ENCODE measurements at places on chromosomes 7 and 10. TPM values are rescaled to one million over a fixed set of nuclear protein-coding genes. Genes with fewer than 3 reads are reported as not detected.

- DNase-seq: no peak
Measured at GRCh38 chr7:65371468-65371867, 2.2 kb upstream of the ZNF92 start.

DNA sequence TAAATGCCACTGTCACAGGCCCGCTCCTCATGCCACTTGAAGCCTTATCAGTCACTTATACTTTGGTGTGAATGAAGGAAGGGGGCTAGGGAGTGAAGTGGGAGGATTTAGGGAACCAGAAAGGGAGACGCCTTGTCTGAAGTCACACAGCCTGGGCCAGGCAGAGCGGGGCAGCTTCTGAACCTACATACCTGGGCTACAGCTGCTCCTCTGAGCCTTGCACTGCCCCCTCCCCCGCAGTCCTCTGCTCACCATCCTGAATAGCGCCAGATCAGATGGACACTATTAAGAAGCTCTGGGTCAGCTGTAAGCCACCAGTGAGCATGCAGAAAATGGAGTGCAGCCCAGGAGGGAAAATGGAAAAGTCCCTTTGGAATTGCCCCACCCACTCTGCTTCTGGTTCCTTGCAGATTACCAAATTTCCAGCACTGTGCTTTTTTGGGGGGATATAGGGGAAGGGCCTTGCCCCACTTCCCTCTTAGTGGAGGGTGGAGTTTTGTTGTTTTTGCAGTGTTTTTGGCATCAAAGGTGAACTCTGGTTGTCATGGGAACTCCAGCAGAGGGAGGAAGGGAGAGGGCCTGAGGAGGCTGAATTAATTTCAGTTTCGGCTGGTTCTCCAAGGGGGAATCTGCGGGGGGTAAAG, 35.0 kb upstream of the ADCYAP1R1 start:
- DNase-seq: no peak

DNA sequence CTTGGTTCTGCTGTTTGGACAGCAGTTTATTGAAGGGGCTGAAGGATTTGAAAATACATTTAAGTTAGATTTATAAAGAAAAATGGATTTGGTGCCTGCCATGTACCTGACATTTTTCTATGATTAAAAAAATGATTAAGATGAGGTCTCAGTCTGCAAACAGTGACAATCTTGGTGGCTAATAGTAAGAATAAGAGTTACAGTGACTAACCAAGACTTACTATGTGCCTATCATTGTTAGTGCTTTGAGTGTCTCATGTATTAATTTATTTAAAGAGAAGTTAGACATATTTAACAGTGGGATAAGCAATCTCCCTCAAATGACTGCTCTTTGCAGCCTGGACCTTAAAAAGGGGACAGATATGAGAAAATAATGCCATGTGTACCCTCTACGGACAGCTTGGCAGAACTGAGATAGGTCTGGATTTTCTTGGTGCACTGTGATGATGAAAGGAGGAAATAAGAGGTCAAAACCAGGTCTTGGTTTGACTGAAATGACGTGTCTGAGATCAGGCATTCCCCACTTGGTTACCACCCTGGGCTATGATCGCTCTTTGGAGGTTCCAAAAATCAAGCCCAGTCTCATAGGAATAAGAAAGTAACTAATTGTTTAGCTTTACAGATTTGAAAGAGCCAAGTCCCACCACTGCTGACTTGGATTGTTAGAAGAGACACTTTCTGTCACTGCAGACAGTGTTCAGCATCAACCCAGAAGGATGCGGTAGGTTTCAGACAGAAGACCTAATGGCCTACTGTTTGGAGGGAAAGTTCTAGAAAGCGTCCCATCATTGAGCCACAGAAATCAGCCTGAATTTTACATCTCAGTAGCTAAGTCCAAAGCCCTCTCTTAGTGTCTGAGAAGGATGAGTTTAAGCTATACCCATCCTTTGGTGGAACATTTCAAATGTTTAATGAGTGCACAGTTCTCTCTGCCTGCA, 2.1 kb downstream of the CASP7 start:
- DNase-seq: no peak

DNA sequence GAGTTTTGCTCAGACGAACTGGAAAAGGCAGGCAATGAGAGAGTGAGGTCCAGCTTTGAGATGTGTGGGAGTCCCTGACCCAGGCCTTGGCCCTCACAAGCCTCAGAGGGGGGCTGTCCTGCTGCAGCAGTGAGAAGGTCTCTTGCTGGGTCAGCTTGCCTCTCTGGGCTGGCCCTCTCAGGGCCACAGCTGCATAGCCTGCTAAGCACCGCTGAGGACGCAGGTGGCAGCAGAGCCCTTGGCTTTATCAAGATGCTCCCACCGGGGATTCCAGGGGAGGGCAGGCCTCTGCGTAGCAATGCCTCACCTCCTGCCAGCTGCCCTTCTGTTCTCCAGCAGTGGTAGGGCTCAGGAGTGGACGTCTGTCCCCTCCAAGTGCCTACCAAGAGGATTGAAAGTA, 128.7 kb downstream of the COBL start:
- DNase-seq: no peak

DNA sequence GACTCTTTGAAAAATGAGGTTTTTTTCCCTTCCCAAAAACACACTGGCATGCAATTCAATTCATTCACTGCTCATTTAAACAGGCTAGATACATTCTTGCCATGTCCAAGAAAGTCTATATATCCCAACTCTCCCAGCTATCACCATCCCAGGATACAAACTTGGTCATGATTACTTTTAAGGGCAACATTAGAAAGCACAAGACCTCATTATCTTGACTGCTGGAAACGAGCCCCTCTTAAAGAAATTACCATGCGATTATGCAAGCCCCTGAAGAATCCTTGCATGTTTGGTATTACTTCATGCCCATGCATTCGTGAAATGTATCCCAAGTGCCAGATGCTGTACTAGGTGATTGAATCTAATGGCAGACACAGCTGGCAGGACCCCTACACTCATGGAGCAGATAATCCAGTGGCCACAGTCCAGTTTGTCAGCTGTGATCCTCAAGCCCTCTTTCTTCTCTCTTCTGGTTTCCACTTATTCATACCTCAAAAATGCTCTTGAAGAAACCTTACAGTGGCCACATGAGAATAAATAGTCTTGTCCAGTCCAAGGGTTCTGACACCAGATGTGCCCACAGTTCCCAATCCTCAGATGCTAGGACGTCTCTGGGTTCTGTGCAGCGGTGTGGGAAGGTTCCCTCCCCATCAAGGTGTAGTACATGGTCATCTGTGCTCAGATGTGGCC, 103.7 kb upstream of the HABP2 start:
- DNase-seq: no peak

Gene UNCX
- not detected for total RNA-seq

DNA sequence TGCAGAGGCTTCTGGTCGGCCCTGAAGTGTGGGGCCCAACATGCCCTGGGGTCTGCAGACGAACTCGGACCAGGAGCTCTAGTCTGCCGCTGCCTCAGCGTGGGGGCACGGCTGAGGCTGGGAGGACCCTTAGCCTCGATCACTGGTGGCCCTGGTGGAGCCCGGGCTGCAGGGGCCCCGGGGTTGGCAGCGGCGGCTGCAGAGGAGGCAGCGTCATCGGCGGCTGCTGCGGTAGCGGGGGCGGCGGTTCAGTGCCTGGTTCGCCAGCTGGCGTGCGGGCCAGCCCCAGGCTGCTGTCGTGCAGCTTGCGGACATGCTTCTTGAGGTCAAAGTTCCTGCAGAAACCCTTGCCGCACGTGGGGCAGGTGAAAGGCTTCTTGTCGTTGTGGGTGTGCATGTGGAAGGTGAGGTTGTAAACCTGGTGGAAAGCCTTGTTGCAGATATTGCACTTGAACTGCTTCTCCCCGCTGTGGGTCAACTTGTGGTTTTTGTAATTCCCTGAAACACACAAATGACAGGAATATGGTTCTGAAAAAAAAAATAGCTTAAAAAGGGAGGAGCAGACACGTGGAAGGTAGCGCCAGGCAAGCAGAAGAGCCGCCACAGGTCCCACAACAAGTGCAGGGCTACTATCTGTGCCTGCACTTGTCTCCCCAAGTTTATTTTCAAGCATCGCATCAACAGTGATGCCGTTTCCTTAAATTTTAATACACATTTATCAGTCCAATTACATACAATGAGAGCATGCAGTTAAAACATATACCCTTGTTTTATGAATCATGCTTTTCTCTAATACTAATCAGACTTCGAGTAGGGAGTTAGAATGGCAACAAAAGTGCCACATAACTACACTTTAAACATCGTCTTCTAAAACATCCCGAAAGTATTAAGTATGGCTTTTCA, 2.4 kb downstream of the FEZF1 start:
- DNase-seq: peak; percentile 20

DNA sequence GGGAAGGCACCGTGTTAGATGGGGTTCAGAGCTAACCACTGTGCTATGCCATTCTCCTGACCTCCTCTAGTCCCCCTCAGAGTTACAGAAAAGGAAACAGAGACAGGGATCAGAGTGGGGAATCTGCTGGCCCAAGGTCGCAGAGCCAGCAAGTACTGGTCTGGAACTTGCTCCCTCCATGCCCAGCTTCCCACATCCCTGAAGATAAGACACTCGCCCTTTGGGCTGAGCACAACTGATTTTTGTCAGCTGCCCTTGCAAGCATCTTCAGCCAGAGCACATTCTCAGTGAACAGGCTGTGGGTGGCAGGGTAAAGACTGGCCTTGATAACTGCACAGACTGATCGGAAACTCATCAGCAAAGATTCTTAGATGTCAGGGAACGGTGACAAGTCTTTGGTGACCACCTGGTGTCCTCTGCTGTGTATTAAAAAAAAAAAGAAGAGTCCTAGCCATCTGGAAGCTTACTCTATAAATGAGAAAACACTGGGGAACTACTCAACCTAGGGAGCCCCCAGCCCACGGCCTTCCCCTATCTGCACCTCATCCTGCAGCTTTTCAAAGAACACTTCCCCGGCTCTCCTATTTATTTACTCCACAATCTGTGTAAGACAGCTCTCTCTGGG, 1.3 kb upstream of the SORBS1 start:
- DNase-seq: no peak

Gene NEURL1
- not detected for total RNA-seq

- no peak for DNase-seq
Measured at GRCh38 chr7:22317632-22318031, 39.3 kb downstream of the RAPGEF5 start.

DNA sequence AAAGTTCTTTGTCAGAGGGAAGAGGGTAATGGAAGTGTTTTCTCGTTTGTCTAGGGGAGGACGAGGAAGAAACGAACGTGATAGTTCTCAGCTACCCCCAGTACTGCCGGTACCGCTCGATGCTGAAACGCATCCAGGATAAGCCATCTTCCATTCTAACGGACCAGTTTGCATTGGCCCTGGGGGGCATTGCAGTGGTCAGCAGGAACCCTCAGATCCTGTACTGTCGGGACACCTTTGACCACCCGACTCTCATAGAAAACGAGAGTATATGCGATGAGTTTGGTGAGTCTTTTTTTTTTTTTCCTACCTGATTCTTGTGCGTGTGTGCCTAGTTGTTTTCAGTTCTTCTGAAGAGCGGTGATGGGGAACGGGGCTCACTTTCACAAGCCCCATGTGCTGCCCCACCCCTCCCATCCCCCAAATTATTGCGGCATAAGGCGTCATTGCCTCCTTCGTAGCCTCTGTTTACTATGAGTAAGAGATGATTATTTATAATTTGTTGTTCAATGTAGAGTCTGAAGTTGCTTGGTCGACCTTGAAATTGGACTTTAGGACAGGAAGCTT, 98.6 kb downstream of the ARID5B start:
- DNase-seq: no peak

Gene SHH
- not detected for total RNA-seq

Gene NUPR2
- total RNA-seq: not detected

Gene TAS2R60
- not detected for total RNA-seq

- peak; percentile 3 for DNase-seq
Measured at GRCh38 chr7:92306153-92306552, 60.4 kb downstream of the ANKIB1 start.

GRCh38 chr10:14403359-14403758, 72.6 kb upstream of the FRMD4A start:
- no peak for DNase-seq

DNA sequence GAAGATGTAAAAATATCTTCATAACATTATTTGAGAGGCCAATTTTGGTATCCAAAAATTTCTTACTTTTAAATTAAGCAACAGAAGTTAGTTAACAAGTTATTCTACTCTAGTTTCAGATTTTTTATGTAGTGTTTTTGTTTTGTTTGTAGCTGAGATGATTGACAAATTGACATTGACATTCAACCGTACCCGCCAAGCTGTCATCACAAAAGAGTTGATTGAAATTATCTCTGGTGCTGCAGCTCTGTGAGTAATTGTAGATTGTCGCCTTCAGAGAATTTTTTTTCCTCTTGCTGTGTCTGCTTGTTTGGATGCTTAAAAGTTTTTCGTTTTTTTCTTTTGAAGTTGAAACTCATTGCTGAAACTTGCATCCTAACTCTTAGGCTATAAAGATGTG, 14.6 kb downstream of the ATP5F1C start:
- DNase-seq: no peak

GRCh38 chr7:137873524-137873923, 26.8 kb upstream of the DGKI start:
- no peak for DNase-seq

GRCh38 chr7:39709768-39710311, 86.5 kb downstream of the RALA start:
- no peak for DNase-seq

DNA sequence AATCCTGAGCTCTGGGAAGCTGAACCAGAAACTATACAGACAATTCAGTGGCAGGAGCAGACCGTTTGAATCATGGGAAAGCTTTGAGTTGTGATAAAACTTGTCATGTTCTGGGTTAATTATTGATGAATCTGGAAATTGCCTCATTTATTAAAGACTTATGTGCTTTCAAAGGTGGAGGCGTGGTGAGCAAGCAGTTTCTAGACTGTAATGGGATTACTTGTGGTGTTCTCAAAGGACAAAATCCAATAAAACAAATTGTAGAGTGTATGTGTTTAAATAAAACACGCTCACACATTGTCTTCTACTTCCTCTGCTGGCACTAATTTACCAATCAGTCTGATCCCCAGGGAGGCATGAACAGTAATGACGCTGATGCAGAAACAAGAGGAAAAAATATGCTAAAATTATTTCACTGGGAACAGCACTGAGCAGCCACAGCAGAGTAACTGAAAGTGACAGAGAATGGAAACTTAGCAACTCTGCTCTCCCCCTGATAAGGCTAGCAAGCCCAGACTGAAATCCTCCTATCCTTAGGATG, 25.1 kb downstream of the PARD3 start:
- no peak for DNase-seq

GRCh38 chr7:17672783-17673182, 267.5 kb downstream of the SNX13 start:
- DNase-seq: no peak

GRCh38 chr7:116630357-116630756, 41.6 kb upstream of the MET start:
- DNase-seq: no peak

- DNase-seq: peak; percentile 20
Measured at GRCh38 chr10:27285093-27285492, 44.5 kb upstream of the ACBD5 start.

Data from MCF 10A (cell line).